ENCODE measurements at places on chromosomes 13 and 19.

DNA sequence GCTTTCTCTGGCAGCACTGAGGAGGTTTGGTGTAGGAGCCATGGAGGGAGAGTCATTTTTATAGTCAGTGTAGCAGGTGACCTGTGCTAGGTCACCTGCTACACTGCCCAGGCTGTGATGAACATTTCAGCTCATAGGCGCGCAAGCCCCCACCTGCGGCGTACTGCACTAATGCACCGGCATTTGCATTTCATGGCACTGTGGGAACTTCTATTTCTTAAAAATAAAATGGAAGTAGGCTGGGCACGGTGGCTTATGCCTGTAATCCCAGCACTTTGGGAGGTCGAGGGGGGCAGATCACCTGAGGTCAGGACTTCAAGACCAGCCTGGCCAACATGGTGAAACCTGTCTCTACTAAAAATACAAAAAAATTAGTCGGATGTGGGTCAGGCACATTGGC lies 101.0 kb downstream of the SLC7A1 start:
- no peak for DNase-seq

- DNase-seq, result no peak
These were observed 5.8 kb downstream of the SIGLEC6 start for GRCh38 chr19:51525651-51526050.

- DNase-seq, result no peak
These were observed 91.9 kb upstream of the TEX29 start for GRCh38 chr13:111228262-111229144.

- DNase-seq, result no peak
These were observed 54.5 kb downstream of the RCBTB2 start for GRCh38 chr13:48478391-48478790.

GRCh38 chr13:111110054-111110453 lies 5.1 kb upstream of the ARHGEF7 start:
- DNase-seq, result no peak

GRCh38 chr13:114099918-114100445 lies 32.4 kb downstream of the RASA3 start:
- no peak for DNase-seq

DNA sequence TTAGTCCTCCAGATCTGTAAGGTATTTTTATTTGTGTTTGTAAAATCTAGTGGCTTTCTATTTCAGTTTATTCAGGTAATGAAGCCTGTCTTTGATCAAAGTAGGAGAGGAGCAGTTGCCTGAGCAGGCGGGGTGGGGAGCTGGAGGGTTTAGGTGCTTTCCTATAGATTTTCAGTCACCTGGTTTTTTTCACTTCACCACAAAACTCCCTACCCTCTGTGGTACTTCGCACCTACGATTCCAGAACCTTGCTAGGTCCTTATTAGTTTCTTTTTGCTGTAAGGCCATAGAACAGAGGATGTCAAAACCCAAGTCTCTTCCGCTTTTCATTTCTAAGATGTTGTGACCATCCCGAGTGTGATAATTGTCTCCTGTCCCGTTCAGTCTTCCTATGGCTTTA lies 26.6 kb downstream of the SLAIN1 start:
- DNase-seq, result no peak

DNA sequence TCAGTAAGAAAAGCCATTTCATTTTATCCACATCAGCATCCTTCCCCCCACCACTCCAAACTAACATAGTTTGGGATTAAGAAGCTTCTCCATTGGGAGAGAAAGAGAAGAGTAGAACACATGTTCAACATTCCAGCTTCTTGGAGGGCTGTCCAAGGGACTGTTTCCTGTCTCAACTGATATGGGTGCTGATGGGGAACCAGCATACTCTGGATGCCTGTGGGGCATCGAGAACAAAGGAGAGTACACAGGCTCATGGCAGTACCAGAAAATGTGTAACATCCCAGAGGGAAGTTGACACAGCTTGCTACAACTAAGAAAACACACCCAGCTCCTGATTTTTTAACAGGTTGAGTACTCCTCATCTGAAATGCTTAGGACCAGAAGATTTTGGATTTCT lies 24.7 kb downstream of the SUCLA2 start:
- DNase-seq, result no peak

DNA sequence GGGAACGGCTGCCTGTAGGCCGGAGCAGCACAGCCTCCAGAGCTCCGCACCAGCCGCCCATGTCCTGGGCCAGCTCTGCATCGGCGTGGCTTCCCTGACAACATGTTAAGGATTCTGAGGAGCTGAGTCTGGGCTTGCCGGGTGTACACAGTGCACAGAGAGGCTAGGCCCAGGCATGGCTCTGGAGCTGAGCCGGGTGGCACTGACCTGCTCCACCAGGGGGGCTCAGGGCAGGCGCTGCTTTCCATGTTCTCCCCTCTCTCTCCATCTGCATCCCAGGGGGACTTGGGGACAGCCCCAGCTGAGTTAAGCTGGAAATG lies 31.6 kb downstream of the AP1M1 start:
- DNase-seq, result no peak

DNA sequence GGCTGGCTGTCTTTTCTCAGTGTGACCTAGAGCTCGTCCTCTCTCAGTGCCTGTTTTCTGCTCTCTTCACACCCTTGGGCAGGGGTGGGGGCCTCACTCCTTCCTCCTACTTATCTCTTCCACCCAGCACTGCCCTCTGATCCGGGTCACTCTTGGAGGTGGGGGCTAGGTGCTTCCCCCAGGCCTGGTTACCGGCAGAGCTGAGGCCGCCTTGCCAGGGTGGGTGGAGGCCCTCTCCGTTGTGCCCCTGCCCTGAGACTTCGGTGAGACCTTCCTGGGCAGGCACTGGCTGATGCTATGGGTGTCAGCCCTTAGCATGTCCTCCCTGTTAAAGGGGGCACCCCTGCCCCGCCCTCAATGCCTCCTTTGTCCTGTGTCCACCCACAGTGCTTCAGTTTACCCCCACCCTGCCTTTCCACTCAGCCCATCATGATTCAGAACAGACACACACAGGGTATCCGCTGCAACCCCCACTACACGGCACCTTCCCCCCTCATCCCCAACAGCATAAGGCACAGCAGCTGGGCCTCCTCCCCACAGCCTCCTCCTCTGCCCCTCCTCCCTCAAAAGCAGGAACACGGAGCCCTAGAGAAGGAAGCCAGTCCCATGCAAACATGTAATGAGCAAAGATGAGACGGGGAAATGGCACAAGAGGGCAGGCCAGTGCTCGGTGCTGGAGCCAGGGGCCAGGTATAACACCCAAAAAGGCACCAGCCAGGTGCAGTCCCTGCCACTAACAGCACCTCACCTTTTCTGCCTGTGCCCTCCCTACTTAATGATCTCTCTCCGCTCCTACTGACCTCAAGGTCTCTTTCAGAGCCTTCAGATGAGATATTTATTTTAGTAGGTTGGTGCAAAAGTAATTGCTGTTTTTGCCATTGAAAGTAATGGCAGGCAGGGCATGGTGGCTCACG lies 9.8 kb downstream of the ZGLP1 start:
- DNase-seq, result no peak

DNA sequence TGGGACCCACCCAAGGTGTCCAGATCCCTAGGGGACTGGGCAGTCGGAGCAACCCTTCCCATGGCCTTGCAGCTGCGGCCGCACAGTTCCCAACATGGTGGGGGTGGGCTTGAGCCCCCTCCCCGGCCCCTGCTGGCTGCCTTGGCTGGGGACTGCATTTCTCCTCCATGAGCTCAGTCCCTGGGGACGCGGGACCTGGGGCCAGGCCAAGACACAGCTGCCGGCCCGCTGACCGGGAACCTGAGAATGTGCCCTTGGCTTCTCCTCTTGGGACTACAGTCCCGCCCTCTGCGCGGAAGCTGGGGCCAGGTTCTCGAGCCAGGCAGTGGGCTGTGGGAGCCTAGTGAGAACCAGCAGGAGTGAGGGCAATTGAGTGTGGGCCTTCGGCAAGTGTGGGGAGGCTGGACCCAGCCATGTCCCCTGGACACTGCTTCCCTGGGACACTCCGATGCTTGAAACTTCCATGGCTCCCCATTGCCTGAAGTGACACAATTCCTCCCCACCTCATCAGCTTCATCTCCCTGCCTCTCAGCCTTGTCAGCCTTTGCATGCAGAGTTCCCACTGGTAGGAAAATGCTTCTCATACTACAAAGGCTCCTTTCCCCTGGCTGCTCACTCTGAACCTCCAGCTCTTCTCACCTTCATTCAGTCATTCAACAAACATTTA lies 13.1 kb upstream of the NOTCH3 start:
- DNase-seq, result no peak

- DNase-seq, result no peak
These were observed 1142.4 kb downstream of the SLITRK1 start for GRCh38 chr13:82739881-82740280.

DNA sequence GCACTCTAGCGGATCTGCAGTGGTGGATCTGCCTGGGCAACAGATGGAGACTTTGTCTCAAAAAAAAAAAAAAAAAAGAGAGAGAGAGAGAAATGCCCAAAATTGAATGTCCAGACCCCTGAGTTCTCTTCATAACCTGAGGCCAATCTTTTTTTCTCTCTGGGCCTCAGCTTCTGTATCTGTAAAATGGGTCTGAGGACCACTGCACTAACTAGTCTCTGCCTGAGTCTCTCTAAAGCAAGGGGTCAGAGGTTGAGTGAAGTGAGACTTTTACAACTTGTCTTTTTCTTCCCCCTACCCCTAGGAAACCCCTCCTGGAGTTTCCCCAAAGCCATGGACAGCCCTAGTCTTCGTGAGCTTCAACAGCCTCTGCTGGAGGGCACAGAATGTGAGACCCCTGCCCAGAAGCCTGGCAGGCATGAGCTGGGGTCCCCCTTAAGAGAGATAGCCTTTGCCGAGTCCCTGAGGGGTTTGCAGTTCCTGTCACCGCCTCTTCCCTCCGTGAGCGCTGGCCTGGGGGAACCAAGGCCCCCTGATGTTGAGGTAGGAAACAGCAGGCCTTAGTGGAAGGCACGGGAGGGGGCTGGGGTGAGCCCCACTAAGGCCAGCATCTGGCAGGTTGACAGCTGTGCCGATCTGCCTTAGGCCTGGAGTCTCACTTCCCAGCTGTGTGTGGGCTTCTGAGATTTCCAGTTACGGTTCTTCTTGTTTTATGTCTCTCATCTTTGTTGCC lies 1.8 kb downstream of the TMEM91 start:
- no peak for DNase-seq

- DNase-seq, result peak; percentile 20
These were observed 726 bp upstream of the UFM1 start for GRCh38 chr13:38348861-38349389.

- no peak for DNase-seq
These were observed 751 bp downstream of the TMEM221 start for GRCh38 chr19:17447704-17448130.

- DNase-seq, result no peak
These were observed 292.7 kb downstream of the SUCLA2 start for GRCh38 chr13:47708386-47708785.

DNA sequence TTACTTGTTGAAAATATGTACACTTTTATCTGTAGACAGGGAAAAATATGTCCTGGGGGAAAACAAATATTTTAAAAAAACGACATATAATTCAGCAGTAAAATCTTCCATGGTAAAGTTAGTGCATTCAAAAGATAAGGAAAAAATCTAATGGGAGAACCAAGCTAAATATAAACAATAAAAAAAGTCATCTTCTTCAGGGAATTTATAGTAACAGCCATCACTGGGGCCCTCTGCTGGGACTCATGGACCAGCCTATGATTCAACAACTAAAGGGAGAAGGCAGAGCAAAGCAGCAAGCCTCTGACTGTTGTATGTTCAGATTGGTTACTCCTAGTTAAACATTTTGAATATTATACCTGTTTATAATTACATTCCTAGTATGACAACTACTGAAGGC lies 93.0 kb downstream of the ITGBL1 start:
- no peak for DNase-seq

DNA sequence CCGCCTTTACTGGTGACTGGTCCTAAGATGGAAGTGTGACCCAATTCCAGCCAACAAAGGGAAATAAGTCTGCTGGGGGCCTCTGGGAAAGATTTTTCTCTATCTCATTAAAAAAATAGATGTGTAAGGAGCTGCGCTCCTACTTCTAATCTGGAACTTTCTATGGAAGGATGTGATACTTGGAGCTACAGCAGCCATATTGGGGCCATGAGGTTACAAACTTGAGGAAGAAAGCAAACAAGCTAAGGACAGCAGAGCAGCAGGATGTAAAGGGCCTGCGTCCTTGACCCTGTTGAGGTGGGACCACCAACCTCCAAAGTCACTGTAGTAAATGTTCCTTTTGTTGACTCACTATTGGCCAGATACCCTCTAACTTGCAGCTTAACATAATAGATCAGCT lies 7.5 kb downstream of the GPR42 start:
- no peak for DNase-seq

GRCh38 chr19:13790354-13790753 lies 4.9 kb upstream of the ZSWIM4 start:
- no peak for DNase-seq

DNA sequence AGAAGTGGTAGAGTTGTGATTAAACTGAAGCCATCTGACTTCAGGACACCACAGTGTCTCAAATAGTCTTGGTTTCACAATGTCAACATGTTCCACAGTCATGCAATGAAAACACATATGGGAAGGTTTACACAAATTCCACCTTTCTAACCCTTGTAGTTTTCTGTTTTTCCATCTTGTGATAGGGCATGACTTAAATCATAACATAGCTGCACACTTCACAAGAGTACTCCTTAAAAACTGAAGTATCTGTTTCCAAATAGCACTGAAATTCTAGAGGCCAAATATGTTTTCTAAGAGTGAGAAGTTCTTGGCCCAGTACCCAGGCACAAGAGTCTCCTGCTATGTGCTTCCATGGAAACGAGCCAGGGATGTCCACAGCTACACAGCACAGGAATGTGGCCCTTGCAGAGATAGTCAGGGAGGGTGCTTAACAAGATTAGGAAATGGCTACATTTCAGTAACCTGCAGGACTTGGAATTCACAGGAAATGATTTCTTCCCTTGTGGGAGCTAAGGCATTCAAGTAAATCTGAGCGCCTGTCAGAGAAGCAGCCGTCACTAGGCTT lies 269.1 kb downstream of the NDFIP2 start:
- no peak for DNase-seq

- no peak for DNase-seq
These were observed 575.0 kb upstream of the KLF12 start for GRCh38 chr13:74709226-74709625.

- no peak for DNase-seq
These were observed 13.8 kb upstream of the SLITRK1 start for GRCh38 chr13:83895994-83896580.
